Activated CD4-positive, alpha-beta T cell treated with anti-CD3 and anti-CD28 coated beads, Interleukin-2, amount 10 ng/mL, durations not matched to agents 7 days and 5 days (primary cell): ENCODE measurements at places on chromosomes 16 and 17.

DNA sequence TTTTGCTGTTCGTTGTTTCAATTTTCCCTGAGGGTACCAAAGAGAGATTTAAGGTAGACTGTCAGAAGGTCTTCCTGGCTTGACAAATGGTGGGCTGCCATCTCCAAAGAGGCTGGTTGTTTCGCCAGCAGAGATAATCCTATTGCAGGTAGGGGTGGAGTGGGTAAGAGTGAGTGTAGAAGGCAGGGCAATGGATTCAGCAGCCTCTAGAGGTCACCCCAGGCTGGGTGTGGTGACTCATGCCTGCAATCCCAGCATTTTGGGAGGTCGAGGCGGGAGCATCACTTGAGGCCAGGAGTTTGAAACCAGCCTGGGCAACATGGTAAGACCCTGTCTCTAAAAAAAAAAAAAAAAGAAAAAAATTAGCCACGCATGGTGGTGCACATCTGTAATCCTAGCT, 34.6 kb downstream of the DCAKD start:
- no peak for DNase-seq

DNA sequence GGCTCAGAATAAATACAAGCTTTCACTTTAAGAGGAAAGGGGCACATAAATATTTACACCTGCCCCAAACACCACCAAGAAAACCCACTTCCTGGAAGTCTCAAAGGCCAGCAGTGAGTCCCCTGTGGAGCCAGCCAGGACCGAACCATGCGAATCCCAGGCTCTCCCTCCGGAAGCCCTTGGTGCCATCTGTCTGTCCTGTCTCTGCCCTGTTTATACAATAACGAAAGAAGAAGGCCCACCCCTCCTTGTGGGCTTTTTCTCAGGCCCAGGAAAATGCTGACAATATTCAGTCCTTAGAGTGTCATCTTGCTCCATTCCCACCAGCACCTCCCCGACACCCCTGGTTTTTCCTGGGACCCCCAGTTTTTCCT, 3.6 kb upstream of the SLC6A4 start:
- no peak for DNase-seq

DNA sequence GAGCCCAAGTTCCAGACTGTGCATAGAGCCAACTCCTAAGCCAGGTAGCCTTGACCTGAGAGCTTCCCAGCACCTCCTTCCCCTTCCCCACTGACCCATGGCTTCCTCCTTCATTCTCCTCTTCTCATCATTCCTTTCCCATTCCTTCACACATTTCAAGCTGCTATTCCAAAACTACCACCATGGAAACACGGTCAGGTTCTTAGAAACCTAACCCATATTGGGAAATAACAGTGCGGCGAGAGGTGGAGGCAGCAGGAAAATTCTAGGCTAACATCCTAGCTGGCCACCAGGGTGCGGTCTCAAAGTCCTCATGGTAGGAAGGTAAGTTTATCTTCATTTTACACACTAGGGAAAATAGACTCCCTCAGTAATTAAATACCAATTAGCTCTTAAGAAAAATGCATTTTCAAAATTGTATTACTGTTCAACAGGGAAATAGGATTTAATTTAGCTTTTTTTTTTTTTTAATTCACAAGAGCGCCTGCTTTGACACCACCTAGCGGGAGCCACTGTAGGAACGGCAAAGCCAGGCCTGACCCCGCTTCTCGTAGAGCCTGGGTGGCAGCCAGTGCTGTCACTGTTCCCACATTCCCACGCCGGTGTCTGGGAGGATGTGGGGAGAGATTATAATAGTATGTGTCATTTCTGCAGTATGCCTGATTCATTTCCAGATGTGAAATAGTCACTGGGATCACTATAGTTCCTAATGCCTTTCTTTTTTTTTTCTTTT, 14.0 kb upstream of the SPHK1 start:
- no peak for DNase-seq

DNA sequence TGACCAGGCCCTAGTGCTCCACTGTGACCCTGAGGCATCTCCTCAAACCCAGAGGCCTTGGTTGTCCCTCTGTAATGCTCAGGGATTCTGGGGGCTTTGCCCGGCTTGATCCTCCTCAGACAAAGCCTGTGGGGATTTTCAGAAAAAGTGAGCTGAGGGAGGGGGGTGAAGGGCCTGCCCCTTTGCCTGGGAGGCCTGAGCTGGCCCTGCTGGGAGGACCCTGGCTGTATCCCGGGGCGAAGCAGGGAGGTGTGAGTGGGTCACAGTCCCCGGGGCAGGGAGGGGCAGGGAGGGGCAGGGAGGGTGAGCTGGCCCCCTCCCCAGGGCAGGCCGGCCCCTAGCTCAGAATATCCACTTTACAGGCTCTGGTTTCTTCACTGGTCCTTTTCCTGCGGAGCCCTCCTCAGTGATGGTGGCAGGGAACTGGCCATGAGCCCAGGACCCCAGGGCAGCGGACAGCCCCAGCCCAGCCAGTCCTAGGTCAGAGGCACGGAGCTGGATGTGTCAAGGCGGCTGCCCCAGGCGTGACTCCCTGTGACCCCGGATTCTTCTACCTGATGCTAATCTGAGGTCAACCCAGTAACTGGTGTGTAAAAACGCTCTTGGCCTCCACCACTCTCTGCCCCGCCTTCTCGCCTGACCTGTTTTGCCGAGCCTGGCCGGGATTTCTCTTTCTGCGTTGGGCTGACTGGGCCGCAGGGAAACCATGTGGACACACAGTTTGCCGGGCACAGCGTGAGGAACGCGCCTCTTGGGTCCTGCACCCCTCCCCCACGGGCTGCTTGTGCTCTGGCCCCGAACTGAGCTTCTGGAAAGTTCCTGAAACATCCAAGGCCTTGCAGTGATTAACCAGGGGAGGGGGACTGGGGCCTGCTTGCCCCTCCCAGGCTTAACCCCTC, 5.8 kb upstream of the FASN start:
- no peak for DNase-seq

DNA sequence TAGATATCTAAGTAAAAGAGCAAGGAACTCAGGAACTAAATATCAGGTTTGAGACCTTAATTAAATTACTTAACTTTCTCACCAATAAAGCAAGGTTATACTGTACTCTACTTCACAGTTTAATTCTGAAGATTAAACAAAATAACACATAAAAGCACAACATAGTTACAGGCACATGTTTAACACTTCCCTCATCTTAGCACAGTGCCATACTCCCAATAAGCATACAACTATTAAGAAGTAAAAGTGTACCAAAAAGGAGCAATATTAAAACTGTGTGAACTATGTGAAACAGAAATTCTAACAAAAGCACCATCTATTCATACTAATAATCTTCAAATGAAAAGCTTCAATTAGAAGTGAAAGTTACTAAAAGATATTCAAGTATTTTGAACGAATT, 2.2 kb downstream of the APPBP2 start:
- DNase-seq, result no peak

DNA sequence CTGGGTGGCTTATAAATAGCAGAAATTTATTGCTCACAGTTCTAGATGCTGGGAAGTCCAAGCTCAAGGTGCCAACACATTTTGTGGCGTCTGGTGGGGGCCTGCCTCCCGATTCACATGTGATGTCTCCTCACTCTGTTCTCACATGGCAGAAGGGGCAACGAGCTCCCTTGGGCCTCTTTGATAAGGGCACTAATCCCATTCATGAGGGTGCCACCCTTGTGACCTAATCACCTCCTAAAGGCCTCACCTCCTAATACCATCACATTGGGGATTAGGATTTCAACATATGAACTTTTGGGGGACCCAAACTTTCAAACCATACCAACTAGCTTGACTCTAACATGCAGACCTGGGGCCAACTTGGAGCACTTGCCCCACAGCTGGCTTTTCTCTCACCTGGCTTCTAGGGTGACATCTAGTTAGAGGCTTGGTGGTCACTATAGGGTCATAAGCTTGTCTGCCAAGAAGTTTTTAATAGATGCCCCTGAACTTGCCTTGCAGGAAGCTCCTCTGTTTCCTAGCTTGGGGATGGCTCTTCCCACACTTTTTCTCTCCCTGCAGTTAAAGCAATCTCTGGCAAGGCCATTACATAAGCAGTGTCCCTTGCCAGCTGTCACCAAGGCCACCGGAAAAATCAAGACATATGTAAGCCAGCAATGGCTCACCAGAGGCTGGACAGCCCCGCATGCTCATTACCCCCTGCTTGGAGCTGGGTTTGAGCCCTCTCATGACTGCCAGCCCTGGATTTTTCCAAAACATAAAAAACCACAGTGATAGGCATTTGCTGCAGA, 8.4 kb upstream of the MED9 start:
- no peak for DNase-seq

DNA sequence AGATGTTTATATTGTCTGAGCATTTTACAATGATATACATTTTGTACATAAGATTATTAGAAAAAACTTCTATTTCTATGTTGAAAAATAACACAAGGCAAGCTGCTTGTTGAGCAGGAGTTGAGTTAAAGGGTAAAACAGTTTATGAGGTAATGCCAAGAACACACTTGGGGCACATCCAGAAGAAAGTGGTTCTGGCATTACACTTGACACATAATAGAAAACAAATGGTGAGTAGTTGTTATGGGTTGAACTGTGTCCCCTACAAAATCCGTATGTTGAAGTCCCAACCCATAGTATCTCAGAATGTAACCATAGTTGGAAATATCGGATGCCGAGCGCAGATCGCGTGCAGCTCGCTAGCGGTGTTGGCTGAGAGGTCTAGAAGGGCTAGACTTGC, 354.3 kb upstream of the GOT2 start:
- DNase-seq, result no peak

DNA sequence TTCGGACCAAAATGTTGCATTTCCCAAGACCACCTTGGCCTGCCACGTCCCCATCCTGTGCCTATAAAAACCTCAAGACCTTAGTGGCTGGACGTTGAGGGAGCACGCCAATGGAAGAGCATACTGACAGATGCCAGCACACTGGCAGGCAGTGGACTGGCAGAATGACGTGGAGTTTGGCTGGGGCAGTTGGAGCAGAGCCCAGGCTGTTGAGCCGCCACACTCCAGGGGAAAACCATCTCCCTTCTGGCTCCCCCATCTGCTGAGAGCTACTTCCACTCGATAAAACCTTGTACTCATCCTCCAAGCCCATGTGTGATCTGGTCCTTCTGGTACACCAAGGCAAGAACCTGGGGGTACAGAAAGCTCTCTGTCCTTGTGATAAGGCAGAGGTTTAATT, 494.1 kb downstream of the CDH11 start:
- DNase-seq, result no peak

GRCh38 chr17:2749058-2749783, at the start of gene CCDC92B:
Gene CCDC92B (minus strand): TSS chr17:2749652. CDS start chr17:2735145, 14,507 bp downstream.
- no peak for DNase-seq

- no peak for DNase-seq
Measured at GRCh38 chr17:81553616-81554181, 1.5 kb upstream of the FAAP100 start.

DNA sequence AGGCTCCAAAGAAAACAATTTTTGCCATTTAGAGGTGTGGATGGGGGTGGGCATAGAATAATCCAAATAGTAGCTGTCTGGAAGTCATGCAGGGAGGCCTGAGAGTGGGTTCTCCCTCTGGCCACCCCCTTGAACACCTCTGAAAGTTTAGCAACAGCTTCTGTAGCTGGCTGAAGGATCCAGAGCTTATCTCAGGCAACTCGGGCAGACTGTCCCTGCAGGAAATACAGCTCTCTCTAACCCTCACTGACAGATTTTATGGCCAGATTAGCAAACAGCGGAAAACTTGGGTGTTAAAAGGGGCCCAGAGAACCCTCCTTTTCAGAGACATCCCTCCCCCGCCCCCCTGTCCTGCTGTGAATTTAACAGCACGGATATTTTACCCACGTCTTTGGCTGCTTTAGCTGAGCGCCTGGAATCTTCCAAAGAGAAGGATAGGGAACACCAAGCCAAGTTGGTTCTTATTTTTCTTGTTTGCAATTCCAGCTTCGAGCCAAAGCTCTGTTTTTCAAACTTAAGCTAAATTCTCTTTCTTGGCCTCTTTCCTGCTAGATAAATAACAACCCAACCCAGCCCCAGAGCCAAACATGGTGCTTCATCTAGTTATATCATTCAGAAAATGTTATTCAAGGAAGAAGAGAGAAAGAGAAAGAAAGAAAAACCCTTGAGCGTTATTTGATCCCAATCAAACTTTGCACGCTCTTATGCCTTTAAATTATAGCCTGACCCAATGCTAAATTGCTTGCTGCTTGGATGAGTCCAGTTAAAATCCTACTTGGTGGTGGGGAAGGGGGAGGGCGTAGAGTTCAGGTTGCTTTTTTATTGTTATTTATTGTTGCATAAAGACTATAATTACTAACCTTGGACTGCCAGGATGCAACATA, 2.3 kb upstream of the HOXB2 start:
- DNase-seq, result no peak

- no peak for DNase-seq
Measured at GRCh38 chr16:70789595-70790447, 11.1 kb downstream of the VAC14 start.

DNA sequence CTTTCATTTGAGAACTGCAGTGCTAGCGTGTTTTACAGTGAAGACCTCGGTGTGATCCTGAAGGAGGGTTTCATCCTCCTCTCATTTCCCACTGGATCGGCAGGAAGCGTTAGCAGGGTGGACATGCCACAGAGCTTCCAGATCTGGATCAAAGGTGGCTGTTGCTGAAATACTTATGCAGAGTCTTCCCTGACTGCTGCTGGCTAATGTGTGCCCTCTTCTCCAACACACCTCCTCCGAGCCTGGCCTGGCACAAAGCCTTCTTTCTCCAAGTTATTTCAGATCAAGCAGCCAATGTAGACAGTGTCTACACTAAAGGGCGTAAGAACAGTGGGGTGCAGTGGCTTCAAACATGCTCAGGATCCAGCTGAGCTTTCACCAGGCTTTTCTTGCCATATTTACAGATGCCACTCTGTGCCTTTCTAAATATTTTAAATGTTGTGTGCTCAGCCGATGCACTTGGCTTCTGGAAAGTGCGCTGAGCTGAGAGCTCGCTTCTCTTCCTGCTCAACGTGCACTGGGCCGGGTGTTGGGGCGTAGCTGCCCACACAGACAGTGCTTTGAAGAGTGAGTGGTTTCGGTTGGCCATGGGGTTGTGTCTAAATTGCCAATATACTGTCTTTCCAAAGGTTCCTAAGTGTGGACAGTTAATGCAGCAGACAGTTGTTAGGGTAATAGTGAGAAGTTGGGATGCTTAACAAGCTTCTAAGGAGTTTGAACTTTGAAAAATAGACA, 2.1 kb downstream of the ZNF750 start:
- no peak for DNase-seq

DNA sequence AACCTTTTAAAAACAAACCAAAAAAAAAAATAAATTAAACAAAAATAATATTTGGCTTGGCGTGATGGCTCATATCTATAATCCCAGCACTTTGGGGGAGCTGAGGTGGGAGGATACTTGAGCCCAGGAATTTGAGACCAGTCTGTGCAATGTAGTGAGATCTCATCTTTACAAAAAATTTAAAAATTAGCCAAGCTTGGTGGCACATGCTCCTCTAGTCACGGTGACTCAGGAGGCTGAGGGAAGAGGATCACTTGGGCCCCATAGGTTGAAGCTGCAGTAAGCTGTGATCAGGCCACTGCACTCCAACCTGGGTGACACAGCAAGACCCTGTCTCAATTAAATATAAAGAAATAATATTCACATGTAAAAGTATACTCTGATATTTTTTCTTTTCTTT, 12.2 kb downstream of the GNGT2 start:
- DNase-seq, result no peak

GRCh38 chr17:80910043-80910442, 81.6 kb upstream of the CHMP6 start:
- DNase-seq, result no peak
